ENCODE measurements at places on chromosomes 5 and 9.

GRCh38 chr5:125205601-125206225, 459.3 kb upstream of the ZNF608 start:
- DNase-seq = no peak

GRCh38 chr5:91469517-91470165, 86.5 kb upstream of the ARRDC3 start:
- no peak for DNase-seq

DNA sequence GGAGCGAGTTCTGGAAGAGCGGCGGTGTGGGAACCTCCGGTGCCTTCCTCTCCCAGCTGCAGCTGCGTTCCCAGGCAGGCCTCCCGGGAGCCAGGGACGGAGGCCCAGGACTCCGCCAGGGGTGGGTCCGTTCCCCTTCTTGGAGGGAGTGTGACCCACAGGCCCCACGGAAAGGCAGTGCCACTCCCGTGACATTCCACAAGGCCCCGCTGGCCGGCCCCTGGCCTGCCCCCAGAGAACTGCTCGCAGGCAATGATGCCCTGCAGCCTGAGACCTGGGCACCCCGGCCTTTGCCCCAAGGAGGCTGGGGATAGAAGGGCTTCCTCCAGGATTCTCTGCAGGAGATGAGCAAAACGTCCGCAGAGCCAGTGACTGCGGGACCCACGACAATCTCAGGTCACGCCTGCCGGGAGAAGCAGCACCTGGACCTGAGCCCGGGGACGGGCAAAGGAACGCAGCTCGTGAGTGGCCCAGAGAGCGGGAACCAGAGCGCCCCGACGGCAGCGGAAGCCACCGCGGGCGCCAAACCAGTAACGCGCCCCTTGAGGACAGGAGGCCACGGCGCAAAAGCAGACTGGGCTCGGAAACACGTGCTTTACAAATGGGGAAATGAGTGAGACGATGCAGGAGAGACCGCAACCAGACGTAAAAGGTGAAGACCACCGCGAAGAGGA, 9.3 kb downstream of the OBP2B start:
- peak; percentile 16 for DNase-seq

DNA sequence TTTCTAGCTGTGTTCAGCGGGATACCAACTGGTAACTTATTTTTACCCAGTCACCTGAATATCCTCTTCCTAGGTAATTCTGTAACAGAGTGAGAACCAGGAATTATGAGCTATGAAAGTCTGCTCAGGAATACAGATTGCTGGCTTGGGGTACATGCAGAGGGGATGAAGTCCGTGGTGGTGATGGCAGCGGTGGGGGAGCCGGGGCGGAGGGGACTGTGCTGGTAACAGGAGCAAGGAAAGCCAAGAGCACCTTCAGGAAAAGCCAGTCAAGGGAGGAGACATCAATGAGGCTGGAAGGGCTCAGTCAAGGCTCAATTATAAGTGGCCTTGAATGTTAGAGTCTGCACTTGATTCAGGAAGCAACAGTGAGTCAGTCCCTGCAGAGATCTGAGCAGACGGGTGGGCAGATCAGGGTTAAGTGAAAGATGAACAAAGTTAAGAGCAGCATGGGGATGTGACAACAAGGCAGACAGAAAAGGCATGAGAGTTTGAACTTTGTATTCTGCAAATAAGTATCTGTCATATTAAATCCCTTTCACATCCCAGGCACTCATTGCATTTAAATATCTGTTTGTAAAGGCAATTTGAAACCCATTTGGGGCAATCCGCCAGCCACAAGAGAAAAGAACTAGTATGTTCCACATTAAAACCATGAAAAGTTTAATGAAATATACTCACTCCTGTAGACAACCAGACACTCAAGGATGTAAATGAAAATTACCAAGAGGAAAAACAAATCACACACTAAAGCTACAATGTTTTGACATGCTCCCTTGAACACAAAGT, 101.2 kb downstream of the TTC39B start:
- no peak for DNase-seq

DNA sequence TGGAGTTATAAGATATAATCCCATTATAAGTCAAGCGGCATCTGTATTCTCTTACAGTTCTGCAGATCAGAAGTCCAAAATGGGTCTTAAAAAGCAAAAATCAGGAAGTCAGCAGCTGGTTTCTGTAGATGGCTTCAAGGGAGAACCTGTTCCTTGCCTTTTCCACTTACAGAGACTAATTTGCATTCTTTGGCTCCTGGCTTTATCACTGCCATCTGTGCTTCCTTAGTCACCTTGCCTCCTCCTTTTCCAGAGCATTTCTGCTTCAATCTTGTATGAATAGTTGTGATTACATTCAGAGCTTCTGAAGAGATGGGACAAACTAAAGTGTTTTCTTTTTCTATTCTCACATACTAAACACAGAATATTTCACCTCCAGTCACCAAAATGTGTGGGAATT, 647.3 kb upstream of the GRAMD2B start:
- DNase-seq = no peak

DNA sequence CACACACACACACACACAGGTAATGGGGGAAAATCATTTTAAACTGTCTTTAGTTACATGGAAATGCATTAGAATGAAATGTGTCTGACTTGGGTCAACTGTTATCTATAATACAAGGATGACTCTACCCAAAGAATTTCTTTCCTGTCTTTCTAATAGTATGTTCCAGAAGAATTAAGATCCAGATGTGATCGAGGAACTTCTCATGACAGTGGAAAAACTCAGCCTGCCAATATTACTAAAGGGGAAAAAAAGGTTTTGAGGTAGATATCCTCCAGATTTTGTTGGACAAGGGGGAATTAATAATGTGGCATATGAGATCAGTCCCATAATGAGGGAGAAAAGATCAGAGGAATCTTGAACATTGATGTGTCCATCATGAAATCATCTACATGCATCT, 190.6 kb upstream of the MAP3K1 start:
- no peak for DNase-seq

DNA sequence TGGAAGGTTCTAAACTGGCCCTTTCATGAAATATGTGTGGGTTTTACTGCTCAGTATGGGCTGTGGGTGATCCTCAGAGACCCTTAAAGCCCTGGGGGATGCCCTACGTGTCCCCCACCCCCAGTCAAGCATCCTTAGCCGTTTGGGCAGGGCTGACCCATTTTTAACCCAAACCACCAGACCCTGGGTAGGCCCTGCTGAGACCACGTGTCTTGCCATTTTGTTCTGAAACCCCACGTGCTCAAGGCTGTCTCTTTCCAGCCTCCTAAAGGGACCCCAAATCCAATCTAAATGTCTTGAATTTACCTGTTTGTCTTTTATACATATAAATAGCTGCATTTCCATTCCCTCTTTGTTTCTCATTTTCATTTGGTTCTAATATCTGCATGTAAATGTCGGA, 94.9 kb downstream of the PAX5 start:
- no peak for DNase-seq

GRCh38 chr5:134227259-134227658, 1.4 kb upstream of the PPP2CA start:
- DNase-seq = no peak

DNA sequence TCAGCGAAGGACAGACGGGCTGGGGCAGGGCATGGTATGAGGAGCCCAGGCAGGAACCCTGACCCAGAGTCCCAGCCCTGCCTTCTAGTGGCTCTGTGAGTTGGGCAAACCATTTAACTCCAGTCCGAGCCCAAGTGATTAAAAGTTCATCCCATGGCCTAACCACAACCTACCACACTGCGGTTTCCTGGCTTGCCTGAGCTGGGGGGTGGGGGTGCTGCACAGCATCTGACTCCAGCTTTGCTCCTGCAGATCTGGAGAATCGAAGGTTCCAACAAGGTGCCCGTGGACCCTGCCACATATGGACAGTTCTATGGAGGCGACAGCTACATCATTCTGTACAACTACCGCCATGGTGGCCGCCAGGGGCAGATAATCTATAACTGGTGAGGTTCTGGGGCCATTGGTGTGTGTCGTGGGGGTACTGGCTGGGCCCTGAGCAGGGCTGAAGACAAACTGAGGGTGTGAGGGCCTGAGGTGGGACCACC, 49.0 kb downstream of the STOM start:
- DNase-seq = no peak

DNA sequence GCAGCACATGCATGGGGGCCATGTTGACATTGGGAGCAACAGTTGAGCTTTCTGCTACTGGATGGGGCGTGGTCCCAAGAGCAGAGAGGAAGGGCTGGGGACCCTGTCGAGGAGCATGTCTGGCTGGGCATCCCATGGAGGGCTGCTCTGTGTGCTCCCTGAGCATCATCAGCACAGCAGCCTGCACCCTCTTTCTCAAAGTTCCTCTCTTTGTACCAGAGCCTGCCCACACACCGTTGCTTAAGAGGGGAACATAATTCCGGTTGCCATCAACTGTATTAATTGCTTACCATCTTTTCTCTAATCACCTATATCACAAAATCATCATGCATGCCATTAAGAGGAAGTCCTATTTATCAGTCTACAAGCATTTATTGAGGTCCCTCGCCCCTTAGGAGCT, 55.2 kb upstream of the DIRAS2 start:
- DNase-seq = no peak

DNA sequence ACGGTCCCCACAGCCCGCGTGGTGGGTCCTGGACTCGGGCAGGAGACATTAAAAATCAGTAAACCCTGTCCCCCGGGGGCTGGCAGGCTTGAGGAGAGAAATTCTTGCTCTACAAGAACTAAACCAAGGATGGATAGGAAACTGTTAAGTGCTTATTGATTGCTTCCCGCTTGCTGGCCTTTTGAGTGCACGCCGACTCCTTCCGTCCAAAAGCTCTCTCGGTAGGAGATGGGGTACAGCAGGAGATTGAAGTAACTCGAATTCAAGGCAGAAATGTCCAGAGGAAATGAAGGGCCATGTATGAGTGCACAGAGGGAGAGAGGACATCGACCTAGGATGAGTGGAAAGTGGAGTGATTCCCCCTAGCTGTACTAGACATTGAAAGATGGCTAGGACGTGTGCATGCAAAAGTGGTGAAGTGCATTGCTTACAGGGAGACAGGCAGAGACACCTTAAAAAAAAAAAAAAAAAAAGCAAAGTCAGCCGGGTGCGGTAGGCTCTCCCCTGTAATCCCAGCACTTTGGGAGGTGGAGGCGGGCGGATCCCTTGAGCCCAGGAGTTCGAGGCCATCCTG, 923 bp downstream of the RECK start:
- no peak for DNase-seq

- DNase-seq = no peak
These were observed 9.3 kb downstream of the PCDHGA12 start for GRCh38 chr5:141439411-141440141.

DNA sequence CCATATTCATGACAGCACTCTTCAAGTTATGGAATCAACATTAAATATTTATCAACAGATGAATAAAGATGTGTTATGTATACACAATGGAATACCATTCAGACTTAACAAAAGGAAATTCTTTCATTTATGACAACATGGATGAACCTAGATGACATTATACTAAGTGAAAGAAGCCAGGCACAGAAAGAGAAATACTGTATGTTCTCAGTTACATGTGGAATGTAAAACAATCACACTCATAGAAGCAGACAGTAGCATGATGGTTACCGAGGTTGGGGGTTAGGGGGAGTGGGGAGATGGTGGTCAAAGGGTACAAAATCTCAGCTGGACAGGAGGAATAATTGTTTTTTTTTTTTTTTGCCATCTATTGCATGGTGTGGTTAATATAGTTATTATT, 431.9 kb downstream of the DMAC1 start:
- no peak for DNase-seq

DNA sequence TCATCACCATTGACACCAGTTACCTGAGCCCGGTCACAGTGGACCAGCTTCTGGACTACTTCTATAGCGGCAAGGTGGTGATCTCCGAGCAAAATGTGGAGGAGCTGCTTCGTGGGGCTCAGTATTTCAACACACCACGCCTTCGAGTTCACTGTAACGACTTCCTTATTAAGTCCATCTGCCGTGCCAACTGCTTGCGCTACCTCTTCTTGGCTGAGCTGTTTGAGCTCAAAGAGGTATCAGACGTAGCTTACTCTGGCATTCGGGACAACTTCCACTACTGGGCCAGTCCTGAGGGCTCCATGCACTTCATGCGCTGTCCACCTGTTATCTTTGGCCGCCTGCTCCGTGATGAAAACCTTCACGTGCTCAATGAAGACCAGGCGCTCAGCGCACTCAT, 520 bp downstream of the CCIN start:
- no peak for DNase-seq

GRCh38 chr5:31148959-31149475, 44.5 kb upstream of the CDH6 start:
- DNase-seq = no peak

- DNase-seq = no peak
These were observed 957.8 kb upstream of the TYRP1 start for GRCh38 chr9:11735391-11735790.

GRCh38 chr9:134595014-134595413, 46.6 kb upstream of the COL5A1 start:
- DNase-seq = no peak

DNA sequence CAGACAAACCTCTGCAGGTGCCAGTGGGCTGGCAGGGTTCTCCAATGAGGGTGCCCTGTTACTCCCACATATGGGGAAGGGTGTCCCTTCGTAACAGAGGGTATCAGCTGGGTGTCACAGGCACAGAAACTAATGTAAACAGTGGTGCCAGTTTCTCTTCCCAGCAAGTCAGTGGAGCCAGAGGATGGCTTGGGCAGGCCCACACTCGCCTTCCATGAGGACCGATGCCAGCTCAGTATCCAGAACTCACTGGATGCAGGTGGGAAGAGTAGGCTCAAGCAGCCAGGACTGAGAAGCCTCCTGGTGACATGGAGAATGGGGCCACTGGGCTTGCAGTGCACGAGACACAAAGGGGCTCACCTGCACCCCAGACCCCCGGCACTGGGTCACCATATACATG, 30.4 kb downstream of the FSTL4 start:
- no peak for DNase-seq

GRCh38 chr9:33244137-33244784, 4.3 kb downstream of the SPINK4 start:
- no peak for DNase-seq

- DNase-seq = no peak
These were observed 301.3 kb upstream of the ADCY2 start for GRCh38 chr5:7094626-7095025.

- DNase-seq = no peak
These were observed 17.9 kb upstream of the C5orf47 start for GRCh38 chr5:173970878-173971650.

DNA sequence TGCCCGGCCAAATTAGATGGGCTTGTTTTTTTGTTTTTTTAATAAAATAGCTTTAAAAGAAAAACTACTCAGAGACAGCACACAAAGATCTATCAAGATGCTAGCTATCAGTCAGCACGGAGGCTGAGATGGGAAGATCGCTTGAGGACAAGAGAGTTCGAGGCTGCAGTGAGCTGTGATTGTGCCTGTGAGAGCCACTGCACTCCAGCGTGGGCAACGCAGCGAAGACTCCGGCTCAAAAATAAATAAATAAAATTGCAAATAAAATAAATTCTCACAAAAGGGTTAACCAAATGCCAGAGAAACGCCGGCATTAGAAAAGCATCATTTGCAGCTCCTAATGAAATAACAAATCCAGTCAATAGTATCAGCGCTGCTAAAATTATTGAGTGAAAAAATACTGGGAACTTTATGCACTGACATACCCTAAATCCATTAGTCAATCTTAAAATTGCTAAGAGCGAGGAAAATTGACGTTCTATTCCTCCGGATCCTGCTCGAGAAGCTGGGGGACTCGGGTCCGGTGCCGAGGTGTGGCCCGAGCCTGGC, 681 bp downstream of the CPLANE1 start:
- DNase-seq = no peak
